CD4-positive, alpha-beta T cell treated with Interleukin-12 subunit alpha and Interleukin-12 subunit beta, for 1 hour (primary cell): ENCODE measurements at places on chromosomes 1 and 21.

DNA sequence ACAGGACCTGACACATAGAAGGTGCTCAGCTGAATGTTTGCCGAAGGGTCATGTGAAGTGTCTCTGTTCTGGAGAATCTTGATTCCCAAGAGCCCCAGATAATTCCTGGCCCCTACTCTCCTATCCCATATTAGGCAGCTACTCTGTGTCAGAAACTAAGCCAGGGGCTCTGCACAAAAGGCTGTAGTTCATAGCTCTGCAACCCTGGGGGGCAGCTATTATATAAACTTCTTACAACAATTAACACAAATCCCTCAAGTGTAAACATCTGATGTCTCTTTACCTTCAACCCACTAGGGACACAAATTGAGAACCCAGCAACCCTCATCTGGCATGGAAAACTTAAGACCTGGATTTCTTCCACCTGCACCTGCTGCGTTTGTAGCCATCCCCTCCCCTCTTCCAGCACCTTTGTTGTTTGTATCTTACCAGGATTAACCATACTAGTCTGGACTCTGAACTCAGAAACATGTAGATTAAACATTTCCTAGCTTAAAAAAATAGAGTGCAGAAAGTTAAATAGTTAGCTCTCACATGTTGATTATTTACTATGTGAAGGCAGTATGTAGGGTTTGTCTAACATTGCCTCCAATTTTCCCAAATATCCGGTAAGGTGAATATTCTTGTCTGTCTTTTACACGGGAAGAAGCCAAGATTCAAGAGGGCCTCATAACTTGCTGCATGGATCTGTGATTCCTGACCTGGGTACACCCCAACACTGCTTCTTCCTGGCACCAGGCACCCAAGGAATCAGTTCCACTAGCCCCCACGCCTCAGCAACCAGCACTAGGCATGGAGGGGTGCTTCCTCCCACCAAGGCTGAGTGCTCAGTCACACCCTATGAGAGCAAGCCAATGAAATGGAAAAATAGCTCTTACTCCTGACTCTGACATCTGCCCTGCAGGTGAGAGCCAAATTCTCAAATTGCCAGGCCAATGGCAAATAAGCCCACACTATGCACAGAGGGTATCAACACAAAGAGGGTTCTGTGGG lies 220.7 kb upstream of the HOOK1 start:
- DNase-seq, result no peak

DNA sequence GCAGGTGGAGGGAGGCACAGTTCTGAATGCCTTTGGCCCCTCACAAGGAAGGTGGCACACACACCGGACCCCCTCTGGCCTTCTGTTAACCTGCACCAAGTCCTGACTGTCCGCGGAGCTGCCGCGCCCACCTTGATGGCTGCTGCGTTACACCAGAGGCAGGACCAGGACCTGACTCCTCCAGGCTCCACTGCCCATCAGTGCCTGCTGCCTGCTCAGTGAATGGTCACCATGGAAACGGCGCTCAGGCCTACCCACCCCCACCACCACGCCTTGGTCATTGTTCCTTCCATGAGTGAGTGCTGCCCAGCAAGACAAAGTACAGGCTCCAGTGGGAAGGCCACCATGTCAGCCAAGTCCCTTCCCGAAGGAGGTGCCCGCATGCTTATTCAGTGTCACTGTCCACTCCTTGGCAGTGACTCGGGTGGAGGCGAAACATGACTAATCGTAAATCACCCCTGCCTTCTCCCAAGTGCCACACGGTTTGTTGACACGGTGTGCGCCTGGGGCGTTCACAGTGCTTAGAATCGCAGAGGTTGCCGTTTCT lies 57.3 kb downstream of the SLC37A1 start:
- DNase-seq, result no peak

- DNase-seq, result no peak
These were observed 55.2 kb upstream of the GNG12 start for GRCh38 chr1:67888216-67889106.

- peak; percentile 5 for DNase-seq
These were observed 24.0 kb upstream of the CPT2 start for GRCh38 chr1:53172426-53173128.

GRCh38 chr1:226443439-226443838 lies 35.5 kb upstream of the PARP1 start:
- no peak for DNase-seq

DNA sequence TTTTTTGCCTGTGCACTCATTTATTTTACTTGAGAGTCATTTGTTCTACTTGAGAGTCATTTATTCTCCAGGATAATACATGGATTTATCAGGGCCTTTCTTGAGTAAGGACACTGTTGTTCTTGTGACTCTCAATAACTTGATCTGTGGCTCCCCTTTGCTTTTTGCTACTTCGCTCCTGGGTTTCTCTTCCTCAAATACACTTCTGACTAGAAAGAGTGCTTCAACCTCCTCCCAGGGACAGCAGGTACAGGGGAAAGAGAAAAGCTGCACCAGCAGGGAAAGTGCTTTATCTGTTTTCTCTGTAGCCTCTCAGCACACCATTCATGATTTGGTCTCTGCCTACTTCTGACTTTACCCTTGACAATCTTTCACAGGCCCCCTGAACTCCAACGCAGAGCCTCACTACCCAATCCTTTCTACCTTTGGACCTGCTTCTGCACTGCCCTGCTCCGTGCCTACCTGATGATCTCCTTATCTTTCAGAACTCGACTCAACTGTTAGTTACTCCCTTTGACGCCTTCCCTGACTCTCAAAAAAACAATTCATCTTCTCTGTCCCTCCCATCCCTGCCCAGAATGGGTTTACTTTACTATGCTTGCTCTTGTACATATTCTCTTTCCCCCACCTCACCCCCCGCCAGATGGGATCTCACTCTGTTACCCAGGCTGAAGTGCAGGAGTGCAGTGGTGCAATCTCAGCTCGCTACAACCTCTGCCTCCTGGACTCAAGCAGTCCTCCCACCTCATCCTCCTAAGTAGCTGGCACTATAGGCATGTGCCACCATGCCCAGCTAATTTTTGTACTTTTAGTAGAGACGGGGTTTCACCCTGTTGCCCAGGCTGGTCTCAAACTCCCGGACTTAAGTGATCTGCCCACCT lies 15.6 kb upstream of the PIGM start:
- DNase-seq, result peak; percentile 3

DNA sequence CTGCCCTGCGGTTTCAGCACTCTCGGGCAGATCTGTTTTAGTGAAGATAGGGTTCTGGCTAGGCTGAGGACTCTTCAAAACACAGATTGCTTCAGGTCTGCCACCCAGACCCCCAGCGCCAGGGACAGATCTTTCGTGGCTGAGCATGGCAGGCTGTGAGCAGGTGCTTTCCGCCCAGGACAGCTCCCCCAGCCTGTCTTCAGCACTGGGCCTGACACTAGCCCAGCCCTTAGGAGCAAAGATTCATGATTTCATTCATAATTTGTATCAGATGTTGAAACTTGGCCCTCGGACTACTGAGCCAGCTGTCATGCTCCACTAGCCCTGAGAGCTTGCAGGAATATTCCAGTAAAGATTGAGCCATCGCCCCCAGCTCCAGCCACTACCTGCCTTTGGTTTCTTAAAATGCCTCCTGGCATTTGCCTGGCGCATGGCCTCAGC lies 5.9 kb downstream of the ADPRS start:
- no peak for DNase-seq

- peak; percentile 27 for DNase-seq
These were observed 36.2 kb downstream of the CACHD1 start for GRCh38 chr1:64505944-64506655.

DNA sequence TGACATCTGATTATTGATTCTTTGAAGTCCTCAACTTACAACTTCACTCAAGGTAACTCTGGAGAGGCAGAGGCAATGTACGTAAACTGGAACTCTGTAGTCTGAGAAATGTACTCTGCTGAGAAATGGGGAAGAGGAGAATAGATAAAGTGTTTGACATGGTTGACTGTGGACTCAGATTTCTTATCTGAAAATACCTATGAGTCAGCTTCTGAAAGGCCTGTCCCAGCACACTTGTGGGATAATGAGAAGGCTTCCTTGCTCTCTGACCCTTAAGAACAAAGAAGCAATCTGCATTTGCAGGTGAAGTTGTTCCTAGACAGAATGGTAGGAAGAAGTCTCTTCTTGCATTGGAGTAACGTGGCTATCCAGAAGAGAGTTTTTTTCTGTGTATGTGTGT lies 1573.5 kb downstream of the BRINP3 start:
- DNase-seq, result no peak

- DNase-seq, result no peak
These were observed 922.8 kb upstream of the ADGRL4 start for GRCh38 chr1:79929356-79929755.

DNA sequence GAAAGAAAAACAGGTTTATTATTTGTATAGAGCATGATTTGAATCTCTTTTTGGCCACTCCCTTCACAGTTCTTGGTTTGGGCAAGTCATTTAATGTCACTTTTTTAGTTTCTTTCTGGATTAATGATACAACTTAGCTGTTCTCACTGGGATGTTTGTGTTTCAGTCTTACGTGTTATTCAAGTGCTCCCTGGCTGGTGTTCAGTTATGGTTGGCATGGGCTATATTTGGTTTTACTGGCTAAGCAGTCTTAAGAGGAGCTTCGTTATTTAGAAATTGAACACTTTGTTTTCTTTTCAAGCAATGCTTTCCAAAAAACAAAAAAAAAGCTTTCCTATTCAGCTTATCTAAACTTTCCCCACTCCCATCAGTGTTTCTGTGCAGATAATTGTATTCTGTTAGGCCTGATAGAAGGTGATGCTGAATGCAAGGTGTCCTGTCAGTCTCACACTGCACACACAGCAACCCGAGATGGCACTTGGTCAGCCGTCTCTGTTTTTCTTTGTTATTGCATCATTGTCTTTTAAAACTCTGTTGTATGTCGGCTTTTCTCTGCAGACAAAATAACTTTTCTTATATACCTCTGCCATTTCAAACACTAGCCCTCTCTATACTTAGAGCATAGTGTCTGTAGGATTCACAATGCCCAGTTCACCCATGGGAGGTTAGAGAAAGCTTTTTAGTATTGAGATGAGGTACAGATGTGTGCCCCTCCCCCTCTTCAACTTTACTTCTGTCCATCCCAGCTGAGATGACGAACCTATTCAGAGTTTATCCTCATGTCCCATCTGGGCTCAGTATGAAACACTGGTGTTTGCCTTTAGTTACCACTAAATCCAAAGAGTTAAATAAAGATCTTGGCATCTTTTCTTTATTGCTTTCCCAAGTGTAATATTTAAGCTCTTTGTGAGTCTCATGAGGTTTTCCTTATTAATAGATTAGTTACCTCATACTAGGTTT lies 80.2 kb downstream of the VPS13D start:
- no peak for DNase-seq

DNA sequence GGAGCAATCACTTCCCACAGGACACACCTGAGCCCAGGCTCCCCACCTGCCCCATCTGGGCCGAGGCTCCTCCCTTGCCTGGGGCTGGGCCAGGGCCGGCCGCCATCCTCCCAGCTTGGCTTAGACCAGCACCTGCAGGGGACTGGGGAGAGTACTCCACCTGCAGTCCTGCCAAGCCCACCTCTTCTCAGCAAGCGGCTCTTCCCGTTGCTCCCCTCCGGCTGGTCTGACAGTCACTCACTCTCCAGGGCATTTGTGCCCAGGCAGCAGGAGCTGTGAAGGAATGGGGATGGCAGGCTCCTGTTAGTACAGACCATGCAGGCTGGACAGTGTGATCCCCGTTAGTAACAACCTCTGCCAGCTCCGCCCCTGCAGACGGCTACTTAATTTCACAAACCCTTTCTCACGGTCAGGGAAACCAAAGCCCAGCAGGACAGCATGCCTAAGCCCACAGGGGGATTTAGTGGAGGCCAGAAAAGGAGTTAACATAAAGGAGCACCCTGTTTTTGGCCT lies at the start of gene FYB2:
Gene FYB2 (minus strand): TSS at position 18 of the 513 bp plus-strand sequence. CDS start 114 bp downstream, outside the sequence.
- no peak for DNase-seq

DNA sequence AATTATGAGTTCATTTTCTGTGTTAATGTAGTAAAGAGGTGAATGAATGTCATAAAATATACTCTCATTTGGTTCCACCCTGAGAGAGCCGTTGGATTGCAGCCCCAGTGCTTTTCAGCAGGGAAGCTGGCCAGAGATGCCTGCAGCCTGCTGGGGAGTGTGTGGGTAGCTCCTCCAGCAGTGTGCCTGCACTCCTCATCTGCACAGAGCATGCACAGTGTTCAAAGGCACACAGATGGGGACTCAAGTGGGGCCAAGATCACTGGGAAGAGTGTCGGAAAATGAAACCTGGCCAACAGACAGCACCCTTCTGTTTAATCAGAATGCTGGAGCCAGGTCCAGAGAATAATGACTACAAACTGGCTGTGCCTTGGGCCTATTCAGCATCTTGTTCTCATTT lies 206.8 kb downstream of the ST6GALNAC3 start:
- DNase-seq, result no peak

DNA sequence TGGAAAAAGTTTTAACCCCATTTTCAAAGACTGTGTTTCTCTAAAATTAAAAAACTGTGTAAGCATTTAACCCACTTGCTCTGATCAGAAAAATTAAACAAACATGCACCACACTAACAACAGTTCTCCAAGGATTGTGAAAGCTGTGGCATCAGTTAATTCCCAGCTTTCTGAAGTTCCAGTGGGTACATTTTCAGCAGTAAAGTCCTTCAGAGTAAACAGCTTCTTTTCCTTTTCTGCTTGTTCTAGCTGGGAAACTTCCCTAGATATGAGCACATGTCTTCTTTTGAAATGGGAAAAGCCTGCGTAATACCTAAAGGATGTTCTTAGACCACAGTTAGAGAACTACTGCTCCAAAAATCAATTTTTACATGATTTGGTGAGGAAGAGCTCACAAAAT lies 11.1 kb downstream of the PRRX1 start:
- DNase-seq, result no peak

GRCh38 chr21:30305136-30305535 lies 15.0 kb downstream of the KRTAP26-1 start:
- no peak for DNase-seq
